ENCODE measurements at places on chromosomes 3 and 15.

DNA sequence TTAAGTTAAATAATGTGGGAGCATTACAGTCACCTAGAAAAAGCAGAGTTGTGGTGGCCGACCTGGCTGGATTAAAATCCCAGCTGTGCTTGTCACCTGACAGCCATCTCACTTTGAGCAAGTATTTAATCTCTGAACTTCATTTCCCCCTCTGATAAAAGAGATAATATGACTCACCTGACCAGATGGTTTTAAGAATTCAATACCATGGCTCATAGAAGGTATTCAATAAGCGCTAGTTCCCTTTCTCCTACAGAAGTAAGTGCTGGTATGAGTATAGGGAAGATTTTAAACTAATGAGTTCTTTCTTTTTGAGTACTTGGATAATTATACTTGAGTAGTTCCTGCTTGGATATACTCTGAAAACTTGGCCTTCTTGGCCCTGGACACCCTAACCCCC is 325.5 kb downstream of the IL5RA start:
- DNase-seq, result no peak

GRCh38 chr15:74821091-74821789 is 5.2 kb upstream of the CPLX3 start:
- no peak for DNase-seq

DNA sequence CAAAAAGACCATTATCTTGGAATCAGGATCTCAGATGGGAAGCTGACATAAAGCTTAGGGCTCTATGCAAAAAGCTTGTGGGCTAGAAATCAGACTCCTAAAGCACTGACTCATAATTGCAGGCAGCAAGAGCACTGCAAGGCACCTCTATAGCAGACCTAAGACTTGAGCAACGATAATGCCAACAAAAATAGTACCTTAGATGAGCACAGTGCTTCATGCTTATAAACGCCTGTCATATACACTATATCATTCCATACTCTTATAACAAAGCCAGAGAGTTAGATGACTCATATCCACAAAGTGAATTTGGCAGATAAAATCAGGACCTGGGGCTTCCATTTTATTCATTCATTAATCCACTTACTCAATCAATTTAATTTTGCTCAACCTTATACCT is 560.8 kb downstream of the MCTP2 start:
- no peak for DNase-seq

GRCh38 chr3:32872487-32873382 is 54.9 kb downstream of the TRIM71 start:
- DNase-seq, result no peak

GRCh38 chr3:159987291-159987711 is 1.3 kb upstream of the IL12A start:
- no peak for DNase-seq
